ENCODE measurements at places on chromosomes 2 and 18.

DNA sequence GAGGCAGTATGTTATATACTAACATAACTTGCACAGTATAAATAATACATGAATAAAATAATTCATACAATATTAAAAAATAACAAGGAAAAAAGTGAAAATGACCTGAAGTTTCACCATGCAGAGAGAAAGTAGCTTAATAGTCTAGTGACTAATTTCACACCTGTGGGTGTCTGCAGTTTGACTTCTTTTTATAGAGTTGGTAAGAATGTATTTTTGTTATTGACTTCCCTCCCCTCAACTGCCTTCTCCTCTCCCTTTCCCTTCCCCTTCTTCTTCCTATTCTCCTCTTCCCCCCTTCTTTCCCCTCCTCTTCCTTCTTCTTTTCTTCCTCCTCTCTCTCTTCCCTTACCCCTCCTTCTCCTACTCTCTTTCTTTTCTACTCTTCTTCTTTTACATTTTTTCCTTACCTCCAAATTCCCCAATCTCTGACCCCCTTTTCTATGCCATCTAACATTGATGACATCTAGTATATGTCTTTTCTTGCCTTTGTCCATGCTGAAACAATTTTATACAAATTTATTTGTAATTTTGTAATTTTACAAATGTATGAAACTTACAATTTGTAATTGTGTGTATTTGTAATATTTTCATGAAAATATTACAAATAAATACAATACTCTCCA is 3.1 kb downstream of the DNAH6 start:
- DNase-seq = no peak

GRCh38 chr2:220528180-220528675 is 900.8 kb downstream of the SLC4A3 start:
- no peak for DNase-seq

DNA sequence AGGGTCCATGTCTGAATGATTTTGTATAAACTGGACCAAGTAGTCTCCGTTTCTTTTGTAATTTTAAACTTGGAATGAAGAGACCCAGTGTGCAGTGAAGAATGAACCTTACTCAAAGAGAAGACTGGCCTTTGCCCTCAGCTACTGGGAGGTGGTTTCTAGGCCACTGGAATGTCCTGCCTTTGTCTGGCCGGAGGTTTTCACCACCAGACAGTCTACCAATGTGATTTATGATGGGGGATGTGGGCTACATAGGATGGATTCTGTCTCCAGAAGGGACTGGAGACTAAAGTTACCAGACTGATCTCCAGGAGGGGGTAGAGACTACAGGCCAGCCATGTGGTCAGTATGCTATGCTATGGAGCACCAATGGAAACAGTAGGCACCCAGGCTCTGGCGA is 42.8 kb upstream of the RAB31 start:
- no peak for DNase-seq

- DNase-seq = no peak
These were observed 159.7 kb downstream of the DOCK10 start for GRCh38 chr2:224882291-224883171.

DNA sequence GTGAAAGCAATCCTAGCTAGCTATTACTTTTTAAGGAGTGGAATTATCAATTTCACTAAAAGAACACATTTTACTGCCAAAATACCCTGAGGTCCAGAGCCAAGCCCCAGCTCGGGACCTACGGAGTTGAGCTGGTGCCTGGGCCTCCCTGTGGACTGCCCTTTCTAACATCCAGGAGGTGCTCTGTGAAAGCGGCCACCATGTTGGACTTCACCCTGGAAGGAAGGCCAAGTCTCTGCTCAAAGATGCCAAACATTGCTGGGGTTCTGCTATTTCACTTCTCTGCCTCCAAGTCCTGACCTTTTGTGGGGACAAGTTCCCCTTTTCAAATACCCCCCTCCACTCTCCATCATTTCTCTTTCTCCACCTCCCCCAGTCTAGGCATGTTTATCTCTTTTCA is 498.7 kb upstream of the RAB6C start:
- no peak for DNase-seq

- DNase-seq = no peak
These were observed 25.5 kb downstream of the FHL2 start for GRCh38 chr2:105373344-105373781.

GRCh38 chr2:78353168-78353567 is 672.3 kb upstream of the REG3G start:
- no peak for DNase-seq

DNA sequence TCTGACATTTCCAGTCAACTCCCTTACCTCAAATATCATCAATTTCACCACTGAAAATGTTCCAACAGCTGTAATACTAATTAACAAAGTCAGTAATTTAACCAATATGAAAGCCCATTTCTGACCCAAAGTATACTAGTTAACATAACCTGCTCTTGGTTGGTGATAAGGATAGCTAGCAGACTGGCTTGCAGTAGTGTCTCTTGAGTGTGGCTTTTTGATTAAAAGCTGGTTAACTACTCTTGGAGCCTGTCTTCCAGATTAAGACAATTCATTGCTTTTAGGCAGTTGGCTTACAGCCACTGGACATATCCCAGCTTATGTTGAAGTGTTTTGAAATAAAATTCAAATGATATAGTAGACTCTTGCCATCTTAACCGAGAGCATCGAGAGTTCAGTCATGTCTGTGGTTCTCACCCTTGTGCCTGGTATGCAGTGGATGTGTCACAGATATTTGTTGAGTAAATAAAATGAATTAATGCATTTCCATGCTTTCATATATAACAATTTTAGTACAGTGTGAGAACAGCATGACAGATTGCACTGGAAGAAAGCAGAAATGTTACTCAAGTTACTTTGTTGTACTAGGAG is 158.1 kb downstream of the TANC1 start:
- no peak for DNase-seq

- no peak for DNase-seq
These were observed 294.9 kb upstream of the SYT4 start for GRCh38 chr18:43572163-43572562.

DNA sequence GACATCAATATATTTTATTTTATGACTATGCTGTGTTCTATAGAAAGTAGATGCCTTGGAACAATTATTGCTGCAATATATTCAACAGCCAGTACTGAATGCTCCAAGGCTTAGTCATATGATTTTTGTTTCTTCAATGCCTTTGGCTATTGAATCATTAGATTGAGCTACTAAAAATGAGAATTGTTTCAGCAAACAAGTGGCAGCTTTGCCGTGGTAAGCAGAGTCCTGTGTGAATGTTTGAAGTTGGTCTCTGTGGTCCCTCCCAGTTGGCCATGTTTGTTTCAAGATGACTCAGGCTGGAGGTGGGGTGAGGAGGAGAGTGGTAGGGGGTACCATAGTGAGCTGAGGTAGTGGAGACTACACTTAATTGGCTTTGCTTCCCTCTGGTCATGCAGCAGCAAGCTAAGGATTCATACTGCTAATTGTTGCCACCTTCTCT is 198.6 kb upstream of the EPAS1 start:
- DNase-seq = no peak

DNA sequence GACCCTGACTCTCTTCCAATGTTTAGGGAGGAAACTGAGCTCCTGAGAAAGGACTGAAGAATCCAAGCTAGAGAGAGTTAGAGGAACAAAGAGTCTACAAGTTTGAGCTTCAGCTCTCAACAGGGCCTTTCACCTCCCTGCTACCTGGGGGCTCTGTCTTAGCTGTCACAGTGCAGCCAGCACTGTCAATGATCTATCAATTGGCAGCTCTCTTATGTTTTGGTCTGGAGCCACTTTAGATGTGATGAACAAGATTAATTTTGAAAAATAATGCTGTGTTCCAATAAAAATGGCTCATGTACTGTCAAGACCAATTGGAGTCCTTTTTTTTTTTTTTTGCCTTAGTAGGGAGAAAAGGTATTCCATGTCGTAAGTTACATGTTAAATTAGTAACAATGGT is 215.8 kb upstream of the TRIB2 start:
- no peak for DNase-seq

DNA sequence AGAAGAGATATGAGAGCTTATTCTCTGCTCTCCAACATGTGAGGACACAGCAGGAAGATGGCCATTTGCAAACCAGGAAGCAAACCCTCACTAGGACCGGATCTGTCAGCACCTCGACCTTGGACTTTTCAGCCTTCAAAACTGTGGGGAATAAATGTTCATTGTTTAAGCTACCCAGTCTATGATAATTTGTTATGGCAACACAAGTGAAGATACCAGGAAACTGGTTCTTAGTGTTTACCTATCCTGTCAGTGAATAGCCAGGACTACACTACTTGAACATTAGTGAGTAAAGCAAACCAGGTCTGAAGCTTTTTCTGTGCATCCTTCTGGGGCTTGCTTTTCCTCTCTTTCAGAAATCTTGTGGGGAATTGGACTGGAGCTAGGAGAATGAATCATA is 44.4 kb upstream of the BARD1 start:
- no peak for DNase-seq

DNA sequence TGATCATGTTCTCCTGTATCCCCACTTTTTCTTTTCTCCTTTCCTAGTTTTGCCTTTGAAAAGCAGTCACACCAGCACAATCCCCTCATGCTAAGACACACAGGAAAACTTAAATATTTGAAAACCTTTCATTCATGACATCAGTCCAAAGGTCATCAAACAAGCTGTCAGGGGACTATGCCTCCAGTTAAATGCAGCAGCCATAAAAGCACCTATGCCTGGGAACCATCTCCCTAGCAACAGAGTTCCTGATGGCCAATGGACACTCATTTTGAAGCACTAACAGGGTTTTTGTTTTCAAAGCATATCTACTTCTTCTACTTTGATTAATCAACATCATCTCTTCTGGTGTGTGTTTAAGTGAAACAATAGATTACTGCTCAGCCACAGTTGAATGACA is 286.4 kb upstream of the PARD3B start:
- no peak for DNase-seq

GRCh38 chr2:162424816-162425215 is 80.9 kb downstream of the GCA start:
- no peak for DNase-seq
